Cortex of kidney (tissue), 1 donor: ENCODE measurements at places on chromosomes 11 and 22.

GRCh38 chr11:2088284-2088683 lies 50.9 kb downstream of the IGF2 start:
- no peak for DNase-seq

DNA sequence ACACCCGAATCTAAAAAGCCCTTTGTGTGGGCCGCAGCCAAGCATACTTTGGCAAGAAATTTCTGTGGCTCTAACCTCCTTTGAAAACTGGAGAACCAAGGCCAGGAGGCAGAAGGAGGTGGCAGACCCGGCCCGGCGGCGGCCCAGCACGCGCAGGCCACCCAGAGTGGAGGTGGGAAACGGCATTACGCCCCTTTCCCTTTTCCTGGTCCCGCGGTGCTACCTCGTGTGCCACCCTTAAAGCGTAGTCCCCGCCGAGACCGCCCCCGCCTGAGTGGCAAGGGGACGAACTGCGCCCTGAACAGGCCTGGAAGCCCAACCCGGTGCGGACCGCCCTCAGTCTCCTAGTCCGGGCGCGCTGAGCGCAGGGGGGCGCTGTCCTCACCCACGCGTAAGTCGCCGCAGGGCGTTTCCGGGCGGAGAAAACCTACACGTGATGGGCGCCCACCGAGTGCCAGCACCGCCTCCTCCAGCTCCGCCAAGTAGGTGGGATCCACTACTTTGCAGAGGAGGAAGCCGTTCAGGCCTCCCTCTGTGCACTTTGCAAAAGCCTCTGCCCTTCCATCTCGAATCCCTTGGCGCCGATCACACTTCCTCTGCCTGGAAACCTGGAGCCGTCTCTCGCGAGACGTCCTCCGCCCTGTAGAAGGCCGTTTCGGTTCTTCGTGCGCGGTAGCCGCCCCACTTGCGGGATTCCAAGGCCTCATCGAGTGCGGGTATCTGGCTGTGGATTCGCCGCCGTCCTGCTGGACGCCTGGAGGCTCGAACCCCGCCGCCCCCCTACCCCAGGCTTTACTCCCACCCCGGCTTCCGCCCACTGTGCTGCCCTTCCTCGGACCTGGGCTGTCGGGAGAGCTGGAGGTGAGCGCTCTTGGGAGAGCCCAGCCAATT lies at the start of gene ACCS:
TSS of gene ACCS (plus strand) at position 430 of the 891 bp plus-strand sequence. CDS start 1,358 bp downstream, outside the sequence.
- DNase-seq: peak; percentile 24

- DNase-seq: peak; percentile 78
Observed at GRCh38 chr11:112289588-112290492, 29.2 kb upstream of the PLET1 start.

- no peak for DNase-seq
Observed at GRCh38 chr11:64341429-64341828, 1.4 kb downstream of the CCDC88B start.

- no peak for DNase-seq
Observed at GRCh38 chr11:88814076-88814475, 251.7 kb downstream of the GRM5 start.

GRCh38 chr11:113329725-113330124 lies 15.3 kb downstream of the TTC12 start:
- no peak for DNase-seq

DNA sequence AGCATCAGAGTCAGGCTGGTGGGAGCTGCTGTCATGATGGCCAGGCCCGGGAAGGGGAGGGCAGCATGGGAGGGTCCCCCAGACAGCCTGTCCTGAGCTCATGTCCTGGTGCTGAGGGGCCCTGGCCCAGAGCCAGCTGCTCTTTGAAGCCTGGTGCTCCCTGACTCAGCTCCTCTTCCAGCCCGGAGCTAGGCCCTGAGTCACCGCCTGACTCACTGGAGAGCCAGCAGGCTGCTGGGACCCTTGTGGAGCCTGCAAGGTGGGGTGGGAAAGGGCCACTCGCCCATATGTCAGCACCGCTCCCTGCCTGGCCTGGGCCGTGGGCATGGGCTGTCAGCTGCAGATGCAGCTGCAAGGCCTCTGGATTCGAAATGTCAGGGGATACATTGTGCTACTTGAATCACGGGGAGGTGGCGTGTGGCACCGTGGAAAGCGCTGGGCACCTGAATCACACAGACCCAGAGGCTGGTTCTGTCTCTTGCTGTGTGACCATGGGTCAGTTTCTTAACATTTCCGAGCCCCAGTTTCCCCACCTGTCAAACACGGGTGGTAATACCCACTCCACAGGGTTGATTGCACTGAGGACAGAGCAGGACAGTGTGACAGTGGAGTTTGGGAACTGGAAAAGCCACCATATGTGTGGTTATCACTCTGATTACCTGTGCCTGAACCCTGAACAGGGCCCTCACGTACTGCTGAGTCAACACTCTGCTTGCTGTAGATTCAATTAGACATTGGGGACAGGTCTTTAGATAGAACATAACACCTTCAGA lies 4.4 kb downstream of the CACNA1I start:
- DNase-seq: no peak

- no peak for DNase-seq
Observed at GRCh38 chr22:23178512-23179254, 1.6 kb upstream of the BCR start.

DNA sequence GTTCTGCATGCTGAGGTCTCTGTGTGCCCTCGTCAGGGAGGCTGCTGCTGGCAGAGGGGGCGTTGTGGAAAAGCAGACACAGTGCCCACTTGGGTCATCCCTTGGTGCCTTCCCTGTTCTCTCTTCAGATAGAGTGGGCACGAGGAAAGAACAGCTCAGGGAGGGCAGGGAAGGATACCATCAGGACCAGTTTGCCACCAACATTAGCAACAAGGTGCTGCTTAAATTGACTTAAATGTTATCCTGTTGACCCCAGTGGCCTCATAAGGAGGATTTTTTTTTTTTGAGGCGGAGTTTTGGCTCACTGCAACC lies 91.2 kb downstream of the BCR start:
- DNase-seq: no peak

- no peak for DNase-seq
Observed at GRCh38 chr22:20153945-20154344, 3.1 kb upstream of the CCDC188 start.

GRCh38 chr22:25697181-25697664 lies 44.8 kb upstream of the MYO18B start:
- DNase-seq: no peak

GRCh38 chr11:125376117-125376516 lies 119.9 kb downstream of the FEZ1 start:
- no peak for DNase-seq

DNA sequence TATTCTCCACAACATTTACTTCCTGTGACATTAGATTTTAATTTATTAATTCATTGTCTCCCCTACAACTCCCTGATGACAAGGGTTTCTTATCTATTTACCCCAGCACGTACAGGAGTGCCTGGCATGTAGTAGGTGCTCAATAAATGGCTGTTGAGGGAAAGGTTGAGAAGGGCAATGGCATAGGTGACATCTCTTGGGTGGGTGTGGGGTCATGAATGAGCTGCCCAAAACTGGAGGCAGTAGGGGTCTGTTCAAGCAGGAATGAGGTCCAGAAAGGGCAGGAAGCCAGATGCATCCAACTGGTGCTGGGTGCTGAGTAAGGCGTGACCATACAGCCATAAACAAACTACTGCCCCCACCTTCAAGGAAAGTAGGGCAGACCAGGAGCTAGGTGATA lies 2.8 kb downstream of the VWCE start:
- no peak for DNase-seq

DNA sequence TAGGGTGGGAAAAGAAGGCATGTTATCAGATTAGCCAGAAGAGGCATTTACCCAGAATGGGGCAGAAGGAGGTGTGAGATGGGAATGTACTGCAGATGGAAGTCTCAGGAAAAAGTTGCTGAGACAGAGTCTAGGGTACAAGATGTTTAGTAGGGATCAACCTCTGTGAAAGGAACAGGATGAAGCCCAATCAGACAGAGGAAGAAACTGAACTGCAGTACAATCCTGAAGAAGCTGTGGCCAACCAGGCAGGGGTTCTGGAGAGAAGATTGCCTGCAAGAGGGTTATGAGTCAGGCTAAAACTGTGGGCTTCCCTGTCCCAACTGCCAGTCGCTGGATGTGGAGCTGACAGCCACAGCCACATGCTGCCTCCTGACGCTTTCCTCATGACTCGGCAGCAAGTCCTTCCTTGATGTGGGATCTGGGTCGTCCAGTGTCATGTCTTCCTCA lies 64.0 kb downstream of the CWC15 start:
- DNase-seq: no peak

DNA sequence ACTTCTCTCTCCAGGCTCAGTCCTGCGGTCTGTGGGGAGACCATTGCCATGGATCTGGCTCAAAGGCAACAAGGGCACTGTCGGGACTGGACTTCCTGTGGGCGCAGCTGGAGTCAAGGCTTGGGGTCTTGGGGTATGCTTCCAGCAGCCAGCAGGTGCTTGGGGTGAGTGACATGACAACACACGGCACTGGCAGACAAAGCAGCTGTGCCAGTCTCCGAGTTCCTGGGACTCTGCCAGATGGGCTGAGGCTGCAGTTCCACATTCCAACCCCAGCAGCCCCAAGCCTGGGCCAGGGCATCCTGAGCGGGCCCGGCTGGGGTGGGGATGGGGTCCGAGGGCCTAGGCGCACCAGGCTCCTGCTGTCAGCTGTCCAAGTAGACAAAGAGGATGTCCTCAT lies 12.3 kb downstream of the GUCD1 start:
- DNase-seq: no peak

GRCh38 chr11:37124384-37124783 lies 526.3 kb upstream of the RAG2 start:
- DNase-seq: no peak

GRCh38 chr11:104858882-104859775 lies 39.1 kb downstream of the CASP12 start:
- no peak for DNase-seq

GRCh38 chr11:25702417-25702816 lies 629.5 kb upstream of the ANO3 start:
- DNase-seq: no peak

DNA sequence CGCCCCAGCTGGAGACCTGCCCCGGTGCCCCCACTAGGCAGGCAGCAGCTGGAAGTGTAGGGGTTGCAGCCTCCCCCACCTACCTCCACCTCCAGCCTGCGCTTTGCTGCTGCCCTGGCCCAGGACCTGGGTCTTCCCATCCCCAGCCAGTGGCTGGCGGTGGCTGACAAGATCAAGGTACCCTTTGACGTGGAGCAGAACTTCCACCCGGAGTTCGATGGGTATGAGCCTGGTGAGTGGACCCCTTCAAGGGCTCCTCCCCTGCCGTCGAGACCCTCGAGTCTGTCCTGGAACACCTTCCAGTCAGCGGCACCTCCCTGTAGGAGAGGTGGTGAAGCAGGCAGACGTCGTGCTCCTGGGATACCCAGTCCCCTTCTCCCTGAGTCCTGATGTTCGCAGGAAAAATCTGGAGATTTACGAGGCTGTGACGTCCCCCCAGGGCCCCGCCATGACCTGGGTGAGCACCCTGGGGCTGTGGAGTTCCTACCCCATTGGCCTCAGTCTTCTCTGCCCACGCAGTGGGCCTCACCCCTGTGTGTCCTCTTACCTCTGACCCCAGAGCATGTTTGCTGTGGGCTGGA lies 4.4 kb downstream of the PGGHG start:
- no peak for DNase-seq

DNA sequence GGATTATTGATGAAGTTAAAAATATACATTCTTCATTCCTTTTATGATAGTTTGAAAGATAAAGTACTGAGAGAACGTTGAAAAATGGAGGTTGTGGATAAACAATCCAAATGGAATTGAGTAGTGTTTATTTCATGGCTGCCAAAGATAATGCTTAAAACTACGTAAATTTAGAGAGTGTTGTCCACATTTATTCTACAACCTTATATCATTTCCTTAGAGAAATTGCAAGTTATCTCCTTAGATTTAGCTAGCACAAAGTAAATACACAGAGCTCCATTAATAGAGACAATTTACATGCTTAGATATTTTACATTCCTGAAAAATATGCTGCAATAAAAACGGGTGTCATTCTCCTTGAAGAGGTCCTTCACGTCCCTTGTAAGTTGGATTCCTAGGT lies 146.5 kb upstream of the CCDC179 start:
- DNase-seq: no peak

- no peak for DNase-seq
Observed at GRCh38 chr11:70834984-70835560, 417.3 kb downstream of the SHANK2 start.

DNA sequence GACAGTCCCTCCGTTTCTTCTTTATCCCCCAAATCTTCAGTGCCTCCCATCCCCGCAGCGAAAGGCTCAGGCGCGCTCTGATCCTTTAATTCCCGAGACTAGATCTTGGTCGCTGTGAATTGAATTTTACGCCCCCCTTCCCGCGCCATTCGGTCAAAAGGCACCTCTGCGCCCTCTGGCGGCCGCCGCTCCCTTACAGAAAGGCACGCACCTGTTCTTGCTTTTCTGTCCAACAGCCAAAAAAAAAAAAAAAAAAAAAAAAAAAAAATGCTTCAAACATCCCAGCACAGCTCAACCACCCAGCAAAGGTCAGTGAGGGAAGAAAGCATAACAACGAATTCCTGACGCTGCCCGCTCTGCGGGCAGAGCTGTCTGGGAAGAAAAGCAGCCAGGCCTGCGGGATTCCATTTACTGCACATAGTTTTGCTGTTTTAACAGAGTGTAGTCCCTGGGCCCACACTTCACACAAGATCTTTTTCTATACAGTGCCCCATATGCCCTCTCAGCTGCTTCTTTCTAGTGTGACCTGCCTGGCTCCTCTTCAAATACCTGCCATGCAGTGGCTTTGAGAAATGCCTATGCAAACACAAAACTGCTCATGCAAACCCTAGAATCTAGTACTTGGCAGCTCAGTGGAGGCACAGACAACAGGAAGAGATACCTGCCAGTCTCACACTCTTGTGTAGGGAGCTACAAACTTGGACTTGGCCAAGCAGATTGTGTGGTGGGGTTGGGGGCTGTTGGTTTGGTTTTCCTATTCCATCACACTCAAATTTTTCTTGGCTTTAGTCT lies 1.3 kb upstream of the ESAM start:
- DNase-seq: no peak

GRCh38 chr22:40635940-40636379 lies 559 bp downstream of the MRTFA start:
- no peak for DNase-seq

DNA sequence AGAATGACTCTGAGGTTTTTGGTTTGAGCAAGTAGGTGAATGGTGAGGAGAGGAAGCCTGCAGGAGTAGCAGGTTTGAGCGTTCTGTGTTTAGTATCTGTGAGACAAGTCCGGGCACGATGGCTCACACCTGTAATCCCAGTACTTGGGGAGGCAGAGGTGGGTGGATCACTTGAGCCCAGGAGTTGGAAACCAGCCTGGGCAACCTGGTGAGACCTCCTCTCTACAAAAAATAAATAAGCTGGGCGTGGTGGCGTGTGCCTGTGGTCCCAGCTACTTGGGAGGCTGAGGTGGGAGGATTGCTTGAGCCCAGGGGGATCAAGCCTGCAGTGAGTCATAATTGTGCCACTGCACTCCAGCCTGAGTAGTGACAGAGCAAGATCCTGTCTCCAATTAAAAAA lies 9.7 kb upstream of the CENATAC start:
- DNase-seq: no peak
